ENCODE measurements at places on chromosomes 2 and 18.

- DNase-seq: no peak
These were observed 210.8 kb downstream of the HNMT start for GRCh38 chr2:138175066-138175465.

DNA sequence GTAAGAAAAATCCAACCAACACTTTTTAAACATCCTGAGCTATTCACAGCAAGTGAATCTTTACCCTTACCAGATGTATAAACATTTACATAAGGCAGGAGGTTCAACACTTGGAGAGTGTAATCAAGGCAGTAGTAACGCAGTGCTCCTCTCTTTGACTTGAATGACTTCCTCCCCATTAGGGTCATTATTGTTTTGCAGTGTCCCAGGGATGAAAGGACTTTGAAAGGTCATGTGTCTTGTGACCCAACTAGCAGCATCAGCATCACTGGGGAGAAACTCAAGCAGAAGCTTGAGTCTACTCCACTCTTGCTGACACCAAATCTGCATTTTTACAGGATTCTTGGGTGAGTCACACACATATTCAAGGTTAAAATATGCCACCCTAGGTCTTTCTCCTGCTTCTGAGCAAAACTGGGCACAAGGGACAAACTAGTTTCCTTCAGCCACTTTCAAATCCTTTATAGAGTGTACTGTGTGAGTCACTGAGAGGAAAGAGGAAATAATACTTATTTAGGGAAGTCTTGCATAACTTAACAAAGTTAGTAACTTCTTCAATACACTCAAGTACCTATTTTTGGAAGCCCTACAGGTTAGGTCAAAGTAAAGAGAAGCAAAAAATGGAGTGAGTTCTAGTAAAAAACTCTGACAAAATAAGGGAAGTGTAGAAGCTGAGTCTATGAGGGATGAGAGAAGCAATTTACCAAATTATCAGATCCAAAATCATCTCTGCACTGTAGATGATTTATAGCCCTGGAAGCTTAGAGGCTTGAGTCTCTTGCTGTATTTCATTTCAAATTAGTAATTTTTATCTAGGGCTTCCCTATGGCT is 51.0 kb upstream of the EML4 start:
- DNase-seq: no peak

- DNase-seq: no peak
These were observed 57.9 kb downstream of the HDLBP start for GRCh38 chr2:241257419-241258032.

DNA sequence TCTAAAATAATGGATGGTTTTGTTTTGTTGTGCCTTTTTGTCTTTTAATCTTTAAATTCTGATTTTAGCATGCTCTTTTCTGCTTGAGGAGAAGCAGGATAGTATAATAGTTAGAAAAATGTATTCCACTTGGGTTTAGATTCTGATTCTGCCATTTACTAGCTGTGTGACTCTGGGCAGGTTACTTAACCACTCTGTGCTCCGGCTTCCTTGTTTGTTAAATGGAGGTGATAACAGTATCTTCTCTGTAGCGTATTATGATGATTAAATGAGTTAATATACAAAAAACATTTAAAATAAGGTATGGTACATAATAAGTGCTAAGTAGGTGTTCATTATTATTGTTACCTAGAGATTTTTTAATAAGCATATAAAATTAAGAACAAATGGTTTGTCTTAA is 26.9 kb upstream of the IL18RAP start:
- DNase-seq: no peak

Data from AG04450 (cell line).